ENCODE measurements at places on chromosomes 2 and 18.

- DNase-seq, result no peak
These were observed 464.8 kb upstream of the RGPD4 start for GRCh38 chr2:107361751-107362381.

GRCh38 chr18:48137374-48138081 is 207.1 kb upstream of the SMAD2 start:
- DNase-seq, result no peak

GRCh38 chr2:135615404-135615803 is 84.1 kb downstream of the R3HDM1 start:
- no peak for DNase-seq

DNA sequence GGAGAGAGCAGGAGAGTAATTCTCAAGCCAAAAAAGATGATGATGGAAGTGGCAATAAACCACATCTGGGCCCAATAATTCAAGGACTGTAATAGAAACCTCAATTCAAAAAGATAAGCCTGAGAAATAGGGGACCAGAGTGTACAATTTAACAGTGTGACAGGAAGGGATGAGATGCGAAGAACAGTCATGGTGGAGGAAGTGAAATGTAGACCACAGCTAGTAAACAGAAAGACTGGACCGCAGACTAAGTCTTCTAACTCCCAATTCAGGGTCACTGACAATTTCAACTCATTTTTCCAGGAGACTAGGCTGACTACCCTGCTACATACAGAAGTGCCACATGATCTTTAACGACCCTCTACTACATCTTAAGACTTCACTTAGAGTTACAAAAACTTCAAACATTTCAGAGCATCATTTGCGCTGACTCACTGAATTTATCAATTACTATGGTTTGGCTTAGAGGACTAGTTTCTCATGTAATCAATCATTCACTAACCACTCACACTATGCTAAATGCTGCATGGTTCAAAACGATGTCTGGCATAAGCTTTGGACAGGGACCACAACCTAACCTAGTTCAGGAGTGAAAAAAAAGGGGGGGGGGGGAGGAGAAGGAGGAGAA is 9.0 kb downstream of the CUL3 start:
- DNase-seq, result no peak

DNA sequence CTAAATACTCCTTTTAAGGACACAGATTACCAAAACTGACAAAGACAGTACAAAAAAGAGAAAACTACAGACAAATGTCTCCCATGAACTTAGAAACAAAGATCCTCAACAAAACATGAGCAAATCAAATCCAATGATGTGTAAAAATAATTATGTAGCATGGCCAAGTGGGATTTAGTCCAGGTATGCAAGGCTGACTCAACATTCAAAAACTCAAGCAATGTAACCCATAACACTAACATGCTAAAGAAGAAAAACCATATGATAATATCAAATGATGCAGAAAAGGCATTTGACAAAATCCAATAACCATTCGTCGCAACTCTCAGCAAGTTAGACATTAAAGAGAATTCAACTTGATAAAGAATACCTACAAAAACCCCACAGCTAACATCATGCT is 239.0 kb upstream of the KLHL29 start:
- no peak for DNase-seq

DNA sequence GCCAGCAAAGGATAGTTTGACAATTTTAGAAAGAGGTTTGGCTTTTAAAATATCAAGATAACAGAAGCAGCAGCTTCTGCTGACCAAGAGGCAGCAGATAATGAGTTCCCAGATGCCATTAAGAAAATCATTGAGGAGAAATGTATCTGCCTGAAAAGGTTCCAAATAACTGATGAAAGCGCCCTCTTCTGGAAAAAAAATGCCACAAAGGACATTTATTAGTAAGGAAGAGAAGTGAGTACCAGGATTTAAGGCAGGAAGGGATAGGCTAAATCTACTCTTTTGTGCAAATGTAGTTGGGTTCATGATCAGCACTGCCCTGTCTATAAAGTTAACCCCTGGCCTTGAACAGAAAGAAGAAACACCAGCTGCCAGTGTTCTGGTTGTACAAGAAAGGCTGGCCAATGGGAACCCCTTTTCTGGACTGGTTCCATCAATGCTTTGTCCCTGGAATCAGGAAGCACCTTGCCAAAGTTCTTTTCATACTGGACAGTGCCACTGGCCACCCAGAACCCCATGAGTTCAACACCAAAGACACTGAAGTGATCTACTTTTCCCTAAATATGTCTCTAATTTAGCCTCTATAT is 40.6 kb downstream of the DHX57 start:
- no peak for DNase-seq

DNA sequence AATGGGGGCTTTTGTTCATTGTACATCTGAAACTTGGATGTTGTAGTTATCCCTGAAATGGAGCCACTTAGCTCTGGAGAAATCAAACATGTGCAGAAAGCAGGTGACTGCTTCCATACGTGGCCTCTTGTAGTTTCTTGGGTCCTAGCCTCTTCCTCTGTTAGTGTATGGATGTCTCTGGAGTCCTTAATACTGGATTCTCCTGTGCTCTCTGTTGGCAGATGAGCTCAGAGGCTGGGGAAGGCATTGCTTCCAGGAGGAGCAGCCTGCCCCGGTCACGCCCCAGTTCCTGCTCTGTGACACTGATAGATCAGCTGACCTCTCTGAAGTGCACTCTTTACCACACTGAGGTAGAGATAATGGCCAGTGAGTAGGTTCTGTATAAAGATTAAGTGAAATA is 176.2 kb downstream of the LDLRAD4 start:
- DNase-seq, result no peak

DNA sequence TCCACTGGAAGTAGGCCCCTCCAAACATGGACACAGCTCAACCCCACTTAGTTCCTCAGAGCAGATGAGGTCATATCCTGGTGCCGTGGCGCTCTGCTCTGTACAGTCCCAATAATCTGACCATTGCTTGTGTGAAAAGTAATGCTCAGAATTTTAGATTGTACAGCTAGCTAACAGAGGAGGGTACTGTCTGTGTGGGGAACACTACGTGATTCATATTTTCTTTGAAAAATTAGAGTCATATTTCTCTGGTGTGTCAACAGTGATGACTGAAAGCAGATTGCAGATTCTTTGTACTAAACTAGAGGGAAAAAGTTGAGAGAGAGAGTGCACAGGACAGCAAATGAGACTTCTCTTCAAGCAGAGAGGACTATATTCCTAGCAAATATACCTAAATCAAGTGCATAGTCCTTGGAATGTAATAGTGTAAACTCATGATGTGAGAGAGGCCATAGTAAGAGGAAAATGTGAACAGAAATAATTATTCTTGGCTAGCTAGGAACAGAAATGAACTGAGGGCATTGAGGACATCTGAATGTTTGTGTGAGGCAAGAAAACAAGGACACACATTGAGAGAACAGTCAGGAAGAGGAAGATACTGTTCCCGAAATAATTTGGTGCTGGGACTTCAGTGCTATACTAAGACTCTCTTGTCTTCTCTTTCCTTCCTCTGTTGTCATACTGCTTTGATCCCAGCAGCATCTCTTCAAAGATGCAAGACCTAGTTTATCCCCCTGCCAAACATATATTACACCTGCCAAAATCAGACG is 157.0 kb upstream of the RND3 start:
- peak; percentile 43 for DNase-seq

GRCh38 chr2:165558832-165559231 is 89.3 kb downstream of the CSRNP3 start:
- no peak for DNase-seq

DNA sequence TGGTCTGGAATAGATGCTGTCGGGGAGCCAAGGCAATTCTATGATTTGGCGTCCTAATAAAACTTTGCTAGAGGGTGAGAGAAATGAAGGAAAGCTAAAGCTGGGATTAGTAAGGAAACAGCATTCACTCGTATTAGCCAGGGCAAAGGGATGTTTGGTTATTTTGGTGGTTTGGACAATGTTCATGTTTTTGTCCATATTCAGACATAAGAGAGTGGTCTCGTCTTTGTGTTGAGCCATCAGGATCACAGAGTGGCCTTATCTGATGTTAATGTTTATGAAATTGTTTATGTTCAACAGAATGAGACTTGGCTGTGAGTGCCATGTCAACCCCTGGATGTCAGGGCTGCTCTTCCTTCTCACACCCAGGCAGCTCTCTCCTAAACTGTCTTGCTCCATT is 58.9 kb upstream of the EPC2 start:
- no peak for DNase-seq

DNA sequence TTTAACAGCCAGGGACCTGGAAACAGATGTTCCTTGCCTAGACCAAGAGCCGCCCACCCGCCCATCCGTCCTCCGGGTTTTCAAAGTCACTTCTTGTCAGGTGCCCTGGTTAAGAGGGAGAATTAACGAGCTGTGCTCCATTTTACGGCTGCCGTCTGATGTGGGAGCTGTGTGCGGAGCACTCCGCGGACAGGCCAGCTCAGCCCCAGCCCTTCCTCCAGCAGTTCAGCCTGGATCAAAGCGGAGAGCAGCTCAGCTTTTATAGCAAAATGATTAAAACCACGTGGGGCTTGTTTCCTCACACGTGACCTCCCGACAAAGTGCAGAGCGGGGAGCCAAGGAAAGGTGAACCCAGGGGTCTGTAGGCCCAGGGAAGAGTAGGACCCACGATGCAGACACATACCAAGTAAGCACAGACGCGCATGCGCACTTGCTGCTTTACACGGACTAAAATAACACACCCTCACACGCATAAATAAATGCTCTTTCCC is 46.1 kb upstream of the PKDCC start:
- DNase-seq, result peak; percentile 76

GRCh38 chr2:117859532-117859911 is 45.0 kb downstream of the DDX18 start:
- no peak for DNase-seq

GRCh38 chr2:223513771-223514455 is 88.2 kb downstream of the SCG2 start:
- DNase-seq, result peak; percentile 12

DNA sequence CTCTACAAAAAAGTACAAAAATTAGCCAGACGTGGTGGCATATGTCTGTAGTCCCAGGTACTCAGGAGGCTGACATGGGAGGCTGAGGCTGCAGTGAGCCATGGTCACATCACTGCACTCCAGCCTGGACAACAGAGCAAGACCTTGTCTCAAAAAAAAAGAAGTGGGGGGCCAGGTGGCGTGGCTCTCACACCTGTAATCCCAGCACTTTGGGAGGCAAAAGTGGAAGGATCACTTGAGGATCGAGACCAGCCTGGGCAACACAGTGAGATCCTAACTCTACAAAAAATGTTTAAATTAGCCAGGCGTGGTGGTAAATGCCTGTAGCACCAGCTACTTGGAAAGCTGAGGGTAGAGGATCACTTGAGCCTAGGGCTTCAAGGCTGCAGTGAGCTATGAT is 23.1 kb downstream of the KCNG3 start:
- no peak for DNase-seq
